ENCODE measurements at places on chromosomes 3 and 15.

- no peak for DNase-seq
Observed at GRCh38 chr15:85025516-85026251, 44.0 kb downstream of the PDE8A start.

GRCh38 chr3:31981206-31982181, at the start of the genes OSBPL10 and ZNF860:
Gene OSBPL10, minus strand, starts transcription at chr3:31981262. Its CDS starts 83 bp downstream, at chr3:31981179.
Gene ZNF860, plus strand, starts transcription at chr3:31981750. Its CDS starts 7,330 bp downstream, at chr3:31989080.
- no peak for DNase-seq

GRCh38 chr3:72343078-72343477, 505.2 kb downstream of the SHQ1 start:
- no peak for DNase-seq

DNA sequence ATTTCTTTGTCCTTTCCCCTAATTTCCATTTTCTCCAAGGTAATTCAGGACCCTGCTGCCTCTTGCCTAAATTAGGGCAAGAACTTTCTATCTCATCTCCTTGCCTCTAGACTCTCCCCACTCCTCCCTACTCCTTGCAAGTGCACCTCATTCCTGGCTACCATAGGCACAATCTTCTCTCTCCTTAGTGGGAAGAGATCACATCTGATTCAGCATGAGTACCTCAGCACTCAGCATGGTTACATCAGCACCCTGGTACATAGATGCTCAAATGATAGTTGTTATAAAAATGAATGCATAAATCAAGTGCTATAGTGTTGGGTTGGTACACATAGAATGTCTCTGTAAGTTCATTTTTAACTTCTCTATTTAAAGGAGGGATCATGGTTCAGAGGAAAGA, 313.4 kb upstream of the RASGRP1 start:
- no peak for DNase-seq

DNA sequence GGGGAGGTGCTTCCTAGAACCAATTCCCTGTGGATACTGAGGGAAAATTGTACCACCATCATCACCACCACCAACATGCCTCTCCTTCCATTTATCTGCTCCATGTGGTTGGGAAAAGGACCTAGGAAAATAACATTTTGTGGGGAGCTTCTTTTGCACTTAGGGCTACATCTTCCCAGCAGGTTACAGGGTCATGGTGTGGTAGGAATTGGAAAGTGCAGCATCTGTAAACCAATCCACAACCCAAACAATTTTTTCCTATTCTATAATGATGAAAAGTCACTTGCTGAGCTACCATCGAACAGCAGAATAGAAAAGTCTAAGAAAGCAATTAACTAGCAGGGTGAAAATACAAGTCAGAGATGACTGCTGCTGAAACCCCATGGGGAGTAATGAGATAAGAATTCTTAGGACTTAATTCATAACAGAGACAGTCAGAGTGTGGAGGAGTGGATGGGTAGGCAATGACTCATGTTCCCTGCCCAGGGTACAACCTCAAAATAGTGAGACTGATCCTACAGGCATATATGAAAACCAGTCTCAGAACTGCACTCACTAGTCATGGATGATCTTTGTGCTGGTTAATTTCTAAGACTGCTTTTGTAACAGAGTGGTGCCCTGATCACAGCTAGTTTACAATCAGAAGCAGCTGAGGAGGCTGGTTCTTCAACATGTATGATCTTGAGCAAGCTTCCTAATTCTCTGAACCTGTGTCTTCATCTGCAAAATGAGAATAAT, 38.1 kb upstream of the LEKR1 start:
- no peak for DNase-seq

- DNase-seq: no peak
Observed at GRCh38 chr3:159239059-159239458, 437.2 kb downstream of the MFSD1 start.

DNA sequence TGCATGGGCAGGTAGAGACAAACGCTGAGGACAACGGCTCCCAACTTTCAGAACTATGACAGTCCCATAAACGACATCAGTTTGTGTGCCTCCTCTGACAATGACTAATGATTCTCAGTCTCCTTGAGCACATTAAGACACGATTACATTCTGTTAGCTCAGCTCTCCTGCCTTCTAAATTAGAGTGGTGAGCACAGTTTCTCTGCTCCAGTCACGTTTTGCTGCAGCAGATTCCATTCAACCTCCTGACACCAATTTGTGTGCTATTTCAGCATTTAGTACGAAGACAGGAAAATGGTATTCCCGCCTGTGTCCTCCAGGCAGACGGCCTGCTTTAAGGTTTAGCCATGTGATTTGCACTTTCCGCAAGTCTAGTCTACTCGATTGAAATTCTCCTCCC, 458.4 kb upstream of the CFAP20DC start:
- DNase-seq: no peak

DNA sequence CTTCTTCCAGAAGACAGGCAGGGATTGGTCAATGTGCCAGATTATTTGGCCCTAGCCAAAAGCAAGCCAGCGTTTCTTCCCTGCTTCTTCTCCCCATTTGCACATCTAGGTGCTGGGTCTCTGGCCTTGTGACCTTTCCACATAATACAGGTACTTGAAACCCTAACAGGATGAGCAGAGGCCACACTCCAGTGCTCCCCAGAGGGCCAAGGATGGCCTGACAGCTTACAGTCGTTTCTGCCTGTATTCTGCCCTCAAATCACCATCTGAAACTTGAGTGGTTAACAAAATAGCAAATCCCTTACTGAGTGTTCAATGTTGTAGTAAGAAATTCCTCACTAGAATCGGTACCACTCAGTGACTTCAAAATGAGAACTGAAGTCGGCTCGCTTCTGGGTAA, 29.1 kb downstream of the MKRN2 start:
- no peak for DNase-seq

DNA sequence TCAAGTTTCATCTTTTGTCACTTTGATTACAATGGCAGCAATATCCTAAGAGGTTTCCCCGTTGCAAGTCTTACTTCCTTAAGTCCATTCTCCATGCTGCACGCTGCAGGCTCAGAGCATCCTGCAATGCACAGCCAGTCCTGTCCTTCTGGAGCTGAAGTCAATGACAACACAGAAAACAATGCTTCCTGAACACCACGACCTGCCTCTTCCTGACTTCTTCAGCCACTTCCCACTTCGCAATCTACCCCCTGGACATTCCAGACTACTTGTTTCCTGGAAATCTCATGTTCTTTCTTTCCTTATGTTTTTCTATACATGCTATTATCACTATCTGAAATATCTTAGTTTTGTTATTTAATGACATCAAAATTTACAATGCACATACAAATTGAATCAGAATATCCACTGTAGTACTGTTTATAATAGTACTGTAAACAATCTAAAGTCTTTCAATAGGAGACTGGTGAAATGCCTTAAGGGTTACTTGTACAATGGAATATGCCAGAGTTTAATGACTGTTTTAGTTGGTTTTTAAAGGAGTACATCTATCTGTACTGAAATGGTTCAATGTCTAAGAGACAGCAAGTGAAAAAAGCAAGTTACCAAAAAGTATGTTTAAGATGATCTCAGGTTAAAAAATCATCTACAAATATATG, 113.7 kb upstream of the PRTG start:
- DNase-seq: no peak

GRCh38 chr3:161203485-161204098, 17.5 kb upstream of the NMD3 start:
- DNase-seq: no peak

DNA sequence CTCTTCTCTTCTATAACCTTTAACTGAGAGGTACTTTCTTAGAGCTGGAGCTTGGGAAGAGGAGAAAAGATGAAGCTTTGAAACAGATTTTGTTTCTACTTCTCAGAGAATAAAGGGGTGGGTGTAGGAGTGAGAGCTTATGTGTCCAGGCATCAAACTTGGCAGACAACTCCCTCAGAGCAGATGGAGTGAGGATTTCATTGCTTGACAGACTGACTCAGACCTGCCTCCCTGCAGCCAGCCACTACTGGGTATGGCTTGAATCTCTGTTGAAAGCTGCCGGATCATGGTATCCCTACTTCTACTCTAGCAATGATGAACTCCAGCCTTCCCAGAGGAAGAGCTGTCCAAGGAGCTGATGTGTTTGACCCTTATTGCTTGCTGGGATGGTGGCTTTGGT, 36.7 kb downstream of the SYN2 start:
- no peak for DNase-seq

GRCh38 chr3:194407423-194407822, 8.4 kb upstream of the GP5 start:
- DNase-seq: no peak

- no peak for DNase-seq
Observed at GRCh38 chr15:90340345-90340744, 11.7 kb upstream of the ZNF774 start.

DNA sequence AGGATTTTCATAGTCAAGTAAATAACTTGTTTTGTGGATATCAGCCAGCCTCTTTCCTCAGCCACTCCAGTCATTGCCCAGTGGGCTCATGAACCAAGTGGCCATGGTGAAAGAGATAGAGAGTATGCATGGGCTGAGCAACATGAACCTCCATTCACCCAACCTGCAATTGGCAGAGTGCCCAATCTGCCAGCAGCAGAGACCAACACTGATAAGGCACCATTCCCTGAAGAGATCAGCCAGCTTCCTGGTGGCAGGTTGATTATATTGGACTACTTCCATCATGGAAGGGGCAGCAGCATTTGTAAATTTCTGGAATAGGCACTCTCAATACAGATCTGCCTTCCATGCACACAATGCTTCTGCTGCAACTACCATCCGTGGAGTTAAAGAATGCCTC, 10.3 kb upstream of the MCF2L2 start:
- peak; percentile 21 for DNase-seq

DNA sequence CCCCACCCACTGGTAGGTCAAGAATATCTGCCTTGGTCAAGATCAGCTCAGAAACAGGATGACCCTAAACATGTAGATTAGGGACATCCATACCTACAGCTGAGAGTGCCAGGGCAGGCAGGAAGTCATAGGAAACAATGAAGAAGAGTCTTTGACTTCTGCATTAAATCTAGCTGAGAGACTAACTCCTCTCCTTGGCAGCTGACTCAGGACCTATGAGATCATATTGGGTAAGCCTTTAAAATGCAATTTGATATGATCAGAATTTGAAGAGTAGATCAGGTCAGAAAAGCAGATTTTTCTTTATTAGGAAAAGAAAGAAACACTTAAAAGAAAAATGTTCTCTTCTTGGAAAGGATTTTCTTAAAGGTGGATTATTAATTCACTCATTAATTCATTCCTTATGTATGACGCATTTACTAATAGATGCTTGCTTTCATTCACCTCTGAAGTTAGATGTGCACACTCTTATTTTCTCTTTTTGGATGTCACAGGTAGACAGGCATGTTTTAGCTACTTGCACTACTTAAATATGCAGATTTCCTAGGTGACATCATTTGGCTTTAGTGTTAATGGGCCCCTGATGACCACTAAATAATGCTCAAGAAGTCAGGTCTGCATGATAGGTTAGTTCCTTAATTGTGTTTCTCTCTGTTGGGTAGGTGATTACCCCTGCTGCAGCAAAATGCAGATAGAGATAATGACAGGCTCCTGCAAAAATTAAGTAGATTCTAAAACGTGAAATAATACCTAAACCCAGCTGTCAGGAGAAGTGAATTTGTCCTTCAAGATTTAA, 35.7 kb upstream of the GSK3B start:
- DNase-seq: no peak

DNA sequence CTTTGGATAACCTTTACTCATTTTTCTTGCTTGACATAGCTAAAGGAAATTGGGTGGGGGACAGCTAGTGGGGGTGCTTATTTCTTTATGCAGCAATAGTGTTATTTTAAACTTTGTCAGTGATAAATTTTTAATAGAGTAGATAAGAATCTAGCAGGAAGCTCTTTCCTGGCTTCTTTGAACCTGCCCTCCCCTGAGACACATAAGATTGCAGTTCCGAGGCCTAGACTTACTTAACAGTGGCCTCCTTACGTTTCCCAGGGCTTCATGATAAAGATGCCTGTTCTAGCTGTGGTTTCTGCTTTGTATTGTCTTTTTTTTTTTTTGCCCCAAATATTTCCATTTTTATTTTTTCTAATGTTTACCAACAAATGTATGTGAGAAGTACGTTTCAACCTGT, 170.1 kb downstream of the VPS8 start:
- no peak for DNase-seq

GRCh38 chr3:108091498-108092250, 843 bp upstream of the CD47 start:
- no peak for DNase-seq

GRCh38 chr3:187021748-187022402, 91.5 kb downstream of the ST6GAL1 start:
- no peak for DNase-seq

DNA sequence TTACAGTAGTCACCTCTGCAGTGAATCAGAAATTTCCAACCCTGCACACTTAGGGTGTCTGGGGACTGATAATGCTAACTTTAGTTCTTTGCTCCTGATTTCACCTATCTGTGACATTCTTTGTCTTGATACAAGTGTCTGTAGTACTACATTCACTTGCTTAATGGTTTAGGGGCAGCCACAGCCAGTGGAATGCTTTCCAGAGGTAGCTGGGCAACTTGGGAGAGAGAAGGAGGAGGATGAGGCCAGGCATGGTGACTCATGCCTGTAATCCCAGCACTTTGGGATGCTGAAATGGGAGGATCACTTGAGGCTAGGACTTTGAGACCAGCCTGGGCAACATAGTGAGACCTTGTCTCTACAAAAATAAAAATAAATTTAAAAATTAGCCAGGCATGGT, 8.5 kb downstream of the BAHD1 start:
- DNase-seq: no peak

GRCh38 chr15:89369341-89369947, 34.8 kb upstream of the POLG start:
- DNase-seq: no peak

DNA sequence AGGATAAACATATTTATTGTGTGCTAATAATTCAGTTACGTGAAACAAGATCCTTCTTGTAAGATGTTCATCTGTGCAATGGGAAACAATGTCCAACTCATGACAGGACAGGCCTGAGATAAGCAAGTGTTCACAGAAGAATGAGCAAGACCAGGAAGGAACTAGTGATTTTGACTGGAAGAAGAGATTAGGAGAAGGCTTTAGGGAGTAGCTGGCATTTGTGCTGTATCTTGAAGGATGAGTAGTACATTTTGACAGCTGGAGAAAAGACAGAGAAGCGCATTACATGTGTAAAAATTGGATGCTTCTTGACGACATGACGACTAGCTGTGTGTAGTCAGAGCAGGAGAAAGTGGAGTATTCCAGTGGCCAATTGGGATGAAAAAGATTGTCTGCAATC, 48.4 kb downstream of the GBE1 start:
- no peak for DNase-seq

DNA sequence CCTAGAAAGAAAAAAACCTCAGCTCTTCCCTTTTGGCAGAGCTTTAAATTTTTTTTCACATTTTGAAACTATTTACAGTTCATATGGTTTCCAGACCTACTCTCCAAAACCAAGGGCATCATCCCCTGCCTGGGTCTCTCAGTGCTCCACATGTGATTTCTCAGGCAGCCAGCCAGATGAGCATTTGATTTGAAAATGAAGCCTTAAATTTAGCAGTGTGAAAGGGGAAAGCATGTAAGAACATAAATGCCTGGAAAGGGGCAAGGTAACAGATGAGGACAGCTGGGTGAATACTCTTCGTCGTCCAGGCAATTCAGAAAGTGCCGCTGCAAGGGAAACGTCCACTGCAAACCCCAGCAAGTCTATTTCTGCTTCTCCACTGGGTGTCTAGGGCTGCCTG, 94.8 kb downstream of the ATP8B4 start:
- no peak for DNase-seq

Data from NCI-H1092 (cell line).